ENCODE measurements at places on chromosomes 13 and 19. TPM values are rescaled to one million over a fixed set of nuclear protein-coding genes. Genes with fewer than 3 reads are reported as not detected.

GRCh38 chr19:13008926-13009787, 13.9 kb downstream of the NFIX start:
- DNase-seq = no peak
- no peaks in the 10 kb centered on the region for H3K36me3 ChIP-seq
- peaks cover 92% of the 10 kb centered on the region for H3K27me3 ChIP-seq

- peak; percentile 50 for DNase-seq
- H3K36me3 ChIP-seq = no peaks in the 10 kb centered on the region
- no peaks in the 10 kb centered on the region for H3K4me1 ChIP-seq
- no peak overlapping the region for H3K27ac ChIP-seq
Measured at GRCh38 chr13:61255040-61255796, 160.4 kb downstream of the PCDH20 start.

GRCh38 chr19:17555929-17556813, 722 bp downstream of the COLGALT1 start:
- H3K36me3 ChIP-seq = no peaks in the 10 kb centered on the region
- H3K27me3 ChIP-seq = no peaks in the 10 kb centered on the region
- peaks cover 3% of the 10 kb centered on the region for H3K4me1 ChIP-seq
- H3K4me3 ChIP-seq = peak overlapping the region; percentile 84
- DNase-seq = peak; percentile 67
- no peak overlapping the region for H3K27ac ChIP-seq

DNA sequence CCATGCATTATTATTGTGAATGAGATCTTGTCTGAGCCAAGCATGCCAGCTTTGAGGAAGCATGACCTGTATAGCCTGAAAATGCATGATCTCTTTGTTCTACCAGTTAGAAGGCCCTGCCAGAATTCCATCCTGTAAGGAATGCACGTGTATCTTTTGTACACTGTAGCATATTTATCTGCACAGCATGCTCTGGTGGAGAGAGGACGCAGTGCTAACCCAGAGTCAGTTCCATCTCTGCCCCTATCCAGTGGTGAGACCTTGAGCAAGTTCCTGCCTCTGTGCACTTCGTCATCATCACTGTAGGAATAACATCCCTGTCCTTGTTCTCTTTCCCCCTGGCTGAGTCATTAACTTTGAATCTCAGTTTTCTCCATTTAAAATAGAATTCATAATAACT, 233.8 kb downstream of the SLC7A1 start:
- no peaks in the 10 kb centered on the region for H3K36me3 ChIP-seq
- no peaks in the 10 kb centered on the region for H3K4me1 ChIP-seq
- H3K27me3 ChIP-seq = no peaks in the 10 kb centered on the region
- no peak for DNase-seq
- no peak overlapping the region for H3K4me3 ChIP-seq
- H3K27ac ChIP-seq = no peak overlapping the region

CASP14 gene
- not detected for total RNA-seq

ZNF525 gene
- 63.4 TPM for total RNA-seq

C1QTNF9B gene
- total RNA-seq = not detected
